ENCODE measurements at places on chromosomes 1 and 21.

DNA sequence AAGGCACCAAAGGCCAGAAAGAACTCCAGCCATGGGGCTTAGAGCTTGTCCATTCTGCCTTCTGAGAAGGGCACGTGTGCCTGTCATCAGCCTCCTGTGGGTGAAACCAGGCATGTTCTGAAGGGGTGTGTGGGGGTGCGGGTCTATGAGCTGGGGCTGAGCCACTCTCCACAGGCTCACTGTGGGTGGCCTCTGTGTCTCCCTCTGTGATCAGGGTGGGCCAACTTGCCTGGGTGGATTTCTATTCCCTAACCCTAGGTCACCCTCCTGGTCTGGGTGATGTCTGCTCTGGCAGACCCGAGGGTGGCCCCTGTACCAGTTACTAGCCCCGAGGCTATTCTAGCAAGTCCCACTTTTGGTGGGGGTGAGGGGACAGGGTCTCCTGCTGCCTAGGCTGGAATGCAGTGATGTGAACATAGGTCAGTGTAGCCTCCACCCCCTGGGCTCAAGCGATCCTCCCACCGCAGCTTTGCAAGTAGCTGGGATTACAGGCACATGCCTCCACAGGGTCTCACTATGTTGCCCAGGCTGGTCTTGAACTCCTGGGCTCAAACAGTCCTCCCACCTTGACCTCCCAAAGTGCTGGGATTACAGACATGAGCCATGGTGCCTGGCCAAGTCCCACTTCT lies 94.4 kb downstream of the TRIM11 start:
- DNase-seq = no peak

DNA sequence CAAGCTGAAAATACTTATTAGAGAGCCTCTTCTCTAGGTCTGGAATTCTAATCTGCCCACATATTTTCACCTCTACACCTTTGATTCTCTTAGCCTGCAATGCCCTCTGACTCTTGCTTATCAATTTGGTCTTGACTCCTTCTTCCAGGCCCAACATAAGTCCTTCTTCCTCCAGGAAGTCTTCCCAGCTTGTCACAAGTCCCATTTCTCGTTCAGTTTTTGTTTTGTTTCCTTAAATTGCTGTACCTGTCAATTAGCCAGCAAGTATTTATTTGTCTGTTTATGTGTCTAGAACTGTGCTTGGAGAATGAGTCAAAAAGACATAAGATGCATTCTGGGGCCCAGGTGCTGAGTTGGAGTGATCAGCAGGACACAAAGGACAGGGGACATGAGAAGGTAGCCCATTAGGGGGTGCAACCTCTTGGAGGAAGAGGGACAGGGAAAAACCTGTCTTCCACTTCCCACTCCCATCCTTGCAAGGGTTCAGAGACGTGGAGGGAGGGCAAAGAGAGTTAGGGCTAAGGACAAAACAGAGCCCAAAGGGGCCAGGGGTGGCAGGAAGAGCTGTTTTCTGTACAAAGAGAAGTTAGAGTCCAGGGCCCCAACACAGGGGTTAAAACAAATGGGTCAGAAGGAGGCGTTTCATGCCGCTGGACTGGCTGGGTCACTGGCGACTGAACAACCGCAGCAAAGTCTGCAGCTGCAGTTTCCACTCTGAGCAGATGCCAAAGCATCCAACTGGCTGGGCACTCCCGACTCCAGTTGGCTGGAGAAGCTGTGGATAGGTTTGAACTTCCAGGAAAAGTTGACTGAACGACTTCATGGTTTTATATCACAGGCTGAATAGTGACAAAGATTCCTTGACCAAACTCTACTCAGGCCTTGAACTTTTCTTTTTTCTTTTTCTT lies 10.7 kb upstream of the CNR2 start:
- DNase-seq = no peak

DNA sequence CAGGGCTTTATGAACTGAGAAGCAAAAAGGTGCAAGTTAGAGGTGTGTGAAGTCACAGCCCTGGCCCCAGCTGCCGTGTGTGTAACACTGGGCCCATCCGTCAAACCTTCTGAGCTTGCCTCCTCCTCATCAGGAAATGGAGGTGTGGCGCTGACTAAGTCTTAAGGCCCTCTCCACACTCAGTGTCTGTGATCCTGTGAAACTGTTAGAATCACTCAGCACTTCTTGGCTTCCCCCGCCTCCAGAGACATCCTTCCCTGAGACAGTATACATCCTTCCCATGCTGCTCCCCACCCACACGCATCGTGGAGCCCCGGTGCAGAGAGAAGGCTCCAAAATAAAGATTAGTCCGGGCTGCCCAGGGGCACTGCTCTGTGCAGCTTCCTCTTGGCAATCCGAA lies 33.3 kb downstream of the LRP8 start:
- no peak for DNase-seq

- DNase-seq = no peak
Observed at GRCh38 chr1:36352125-36352909, 28.9 kb upstream of the EVA1B start.

DNA sequence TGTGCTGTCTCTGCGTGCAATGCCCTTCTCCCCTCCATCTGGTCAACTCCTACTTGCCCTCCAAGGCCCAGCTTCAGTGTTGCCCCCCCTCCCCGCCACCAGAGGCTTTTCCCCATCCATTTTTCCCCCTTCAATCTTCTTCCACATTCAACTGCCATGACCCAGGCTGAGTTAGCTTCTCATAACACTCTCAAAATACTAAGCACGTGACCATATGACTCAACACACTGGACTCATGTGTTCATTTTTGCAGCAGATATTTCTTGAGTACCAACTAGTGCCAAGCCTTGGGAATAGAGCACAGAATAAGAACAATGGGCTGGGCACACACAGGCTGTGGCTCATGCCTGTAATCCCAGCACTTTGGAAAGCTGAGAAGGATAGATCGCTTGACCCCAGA lies 132.1 kb downstream of the IGSF21 start:
- no peak for DNase-seq

DNA sequence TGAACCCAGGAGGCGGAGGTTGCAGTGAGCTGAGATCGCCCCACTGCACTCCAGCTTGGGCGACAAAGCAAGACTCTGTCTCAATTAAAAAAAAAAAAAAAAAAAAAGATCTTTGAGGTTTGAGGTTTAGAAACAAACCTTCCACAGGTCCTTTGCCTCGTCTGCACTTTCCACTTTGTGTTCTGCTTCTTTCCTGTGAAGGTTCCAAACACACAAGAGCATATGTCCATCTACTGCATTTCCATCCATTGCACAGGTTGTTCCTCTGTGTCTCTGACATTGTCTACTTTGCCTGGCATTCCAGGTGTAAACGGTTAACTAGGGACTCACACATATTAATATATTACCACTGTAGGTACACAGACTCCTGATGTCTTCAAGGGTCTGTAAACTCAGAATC lies 40.1 kb downstream of the DSTYK start:
- no peak for DNase-seq
